ENCODE measurements at places on chromosomes 16 and 17. TPM values are rescaled to one million over a fixed set of nuclear protein-coding genes. Genes with fewer than 3 reads are reported as not detected.

DNA sequence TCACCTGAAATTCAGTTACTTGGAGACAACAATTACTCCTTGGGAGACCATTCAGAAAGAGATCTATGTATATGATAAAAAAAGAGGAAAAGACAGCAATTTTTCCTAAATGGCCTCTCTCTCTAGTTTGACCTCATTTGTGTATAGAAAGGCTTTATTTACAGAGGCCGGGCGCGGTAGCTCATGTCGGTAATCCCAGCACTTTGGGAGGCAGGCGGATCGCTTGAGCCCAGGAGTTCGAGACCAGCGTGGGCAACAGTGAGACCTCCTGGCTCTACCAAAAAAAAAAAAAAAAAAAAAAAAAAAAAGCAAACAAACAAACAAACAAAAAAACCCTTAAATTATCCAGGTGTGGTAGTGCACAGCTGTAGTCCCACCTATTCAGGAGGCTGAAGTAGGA, 20.7 kb downstream of the GRB2 start:
- no peaks in the 10 kb centered on the region for H3K4me1 ChIP-seq
- peaks cover 10% of the 10 kb centered on the region for H3K36me3 ChIP-seq
- no peak for DNase-seq
- no peaks in the 10 kb centered on the region for H3K27me3 ChIP-seq
- H3K27ac ChIP-seq: no peak overlapping the region

DNA sequence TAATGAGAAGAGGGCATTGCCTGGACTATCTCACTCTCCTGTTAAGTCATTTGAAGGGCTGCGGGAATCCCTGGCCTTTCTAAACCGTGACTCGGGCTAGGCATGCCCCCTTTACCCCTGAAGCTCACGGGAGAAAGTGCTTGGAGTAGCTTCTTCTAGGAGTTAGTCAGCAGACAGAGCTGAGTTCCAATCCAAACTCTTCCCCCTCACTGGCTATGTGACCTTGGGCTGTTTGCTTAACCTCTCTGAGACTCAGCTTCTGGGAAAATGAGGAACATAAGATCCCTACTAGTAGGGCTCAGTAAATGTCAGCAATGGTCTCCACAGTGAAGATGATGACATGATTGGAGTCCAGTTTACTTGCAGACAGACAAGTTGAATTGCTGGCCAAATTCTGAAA, 5.7 kb upstream of the B9D1 start:
- no peak overlapping the region for H3K27ac ChIP-seq
- H3K27me3 ChIP-seq: no peaks in the 10 kb centered on the region
- H3K36me3 ChIP-seq: no peaks in the 10 kb centered on the region
- peaks cover 26% of the 10 kb centered on the region for H3K4me1 ChIP-seq

GRCh38 chr17:66779237-66779606, 55.7 kb upstream of the CACNG5 start:
- H3K27me3 ChIP-seq: no peaks in the 10 kb centered on the region
- DNase-seq: no peak
- H3K27ac ChIP-seq: no peak overlapping the region
- no peak overlapping the region for H3K4me3 ChIP-seq

GRCh38 chr16:23843143-23843542, 7.4 kb downstream of the PRKCB start:
- H3K4me3 ChIP-seq: peak overlapping the region; percentile 36
- no peak for DNase-seq
- peaks cover 50% of the 10 kb centered on the region for H3K4me1 ChIP-seq
- peak overlapping the region; percentile 80 for H3K27ac ChIP-seq
- H3K27me3 ChIP-seq: no peaks in the 10 kb centered on the region
- peaks cover 5% of the 10 kb centered on the region for H3K36me3 ChIP-seq

- H3K36me3 ChIP-seq: no peaks in the 10 kb centered on the region
- DNase-seq: peak; percentile 63
- peak overlapping the region; percentile 43 for H3K27ac ChIP-seq
- H3K4me1 ChIP-seq: peaks cover 38% of the 10 kb centered on the region
- H3K4me3 ChIP-seq: no peak overlapping the region
These were observed 3.8 kb upstream of the NAT9 start for GRCh38 chr17:74779948-74780400.

DNA sequence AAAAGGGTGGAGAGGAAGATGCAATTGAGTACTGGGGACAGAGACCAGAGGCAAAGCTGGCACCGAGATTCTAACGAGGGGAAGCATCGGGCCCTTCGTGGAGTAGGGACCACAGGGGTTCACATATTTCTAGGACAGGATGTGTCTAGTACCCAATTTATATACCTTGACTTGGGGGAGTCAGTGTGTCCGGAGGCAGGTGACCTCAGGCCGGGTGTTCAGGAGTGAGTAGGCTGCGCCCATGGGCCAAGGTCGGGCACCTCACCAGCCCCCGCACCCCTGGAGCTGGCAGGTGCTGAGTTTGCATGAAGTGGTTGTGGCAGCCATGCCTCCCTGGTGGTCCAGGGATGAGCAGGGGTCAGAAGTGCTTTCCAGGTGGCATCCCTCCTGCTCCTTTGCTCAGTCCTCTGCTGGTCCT, 8.6 kb upstream of the NXPH3 start:
- H3K27me3 ChIP-seq: no peaks in the 10 kb centered on the region
- peaks cover 13% of the 10 kb centered on the region for H3K4me1 ChIP-seq
- no peak overlapping the region for H3K27ac ChIP-seq
- DNase-seq: no peak
- H3K4me3 ChIP-seq: no peak overlapping the region

DNA sequence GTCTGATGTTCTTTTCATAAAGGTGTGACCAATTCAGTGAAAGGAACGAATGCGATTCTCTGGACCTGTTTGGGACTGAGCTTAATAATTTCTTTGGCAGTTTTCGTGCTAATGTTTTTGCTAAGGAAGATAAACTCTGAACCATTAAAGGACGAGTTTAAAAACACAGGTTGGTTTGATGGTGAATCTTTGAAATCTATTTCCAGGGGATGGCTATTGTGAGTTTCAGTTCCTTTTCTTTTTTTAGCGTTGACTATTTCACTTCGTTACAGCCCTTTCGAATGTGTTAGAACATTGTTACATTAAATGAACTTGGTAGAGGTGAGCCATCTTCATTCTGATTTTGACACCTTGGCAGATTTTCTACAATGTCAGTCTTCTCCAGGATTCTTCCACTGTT, 1.2 kb downstream of the TNFRSF17 start:
- peaks cover 30% of the 10 kb centered on the region for H3K4me1 ChIP-seq
- DNase-seq: peak; percentile 76
- peak overlapping the region; percentile 78 for H3K4me3 ChIP-seq

GRCh38 chr17:74635418-74635817, 11.9 kb upstream of the CD300E start:
- H3K4me3 ChIP-seq: no peak overlapping the region
- peaks cover 37% of the 10 kb centered on the region for H3K4me1 ChIP-seq
- H3K27me3 ChIP-seq: no peaks in the 10 kb centered on the region
- peak; percentile 55 for DNase-seq
- no peaks in the 10 kb centered on the region for H3K36me3 ChIP-seq
- H3K27ac ChIP-seq: no peak overlapping the region

GRCh38 chr17:80667462-80668277, 123.0 kb downstream of the RPTOR start:
- peaks cover 14% of the 10 kb centered on the region for H3K4me1 ChIP-seq
- no peaks in the 10 kb centered on the region for H3K36me3 ChIP-seq
- no peak overlapping the region for H3K27ac ChIP-seq
- DNase-seq: no peak

GRCh38 chr16:6947291-6947690, 385.4 kb upstream of the RBFOX1 start:
- no peak overlapping the region for H3K27ac ChIP-seq
- H3K36me3 ChIP-seq: no peaks in the 10 kb centered on the region
- no peaks in the 10 kb centered on the region for H3K4me1 ChIP-seq
- H3K27me3 ChIP-seq: no peaks in the 10 kb centered on the region
- DNase-seq: no peak

DNA sequence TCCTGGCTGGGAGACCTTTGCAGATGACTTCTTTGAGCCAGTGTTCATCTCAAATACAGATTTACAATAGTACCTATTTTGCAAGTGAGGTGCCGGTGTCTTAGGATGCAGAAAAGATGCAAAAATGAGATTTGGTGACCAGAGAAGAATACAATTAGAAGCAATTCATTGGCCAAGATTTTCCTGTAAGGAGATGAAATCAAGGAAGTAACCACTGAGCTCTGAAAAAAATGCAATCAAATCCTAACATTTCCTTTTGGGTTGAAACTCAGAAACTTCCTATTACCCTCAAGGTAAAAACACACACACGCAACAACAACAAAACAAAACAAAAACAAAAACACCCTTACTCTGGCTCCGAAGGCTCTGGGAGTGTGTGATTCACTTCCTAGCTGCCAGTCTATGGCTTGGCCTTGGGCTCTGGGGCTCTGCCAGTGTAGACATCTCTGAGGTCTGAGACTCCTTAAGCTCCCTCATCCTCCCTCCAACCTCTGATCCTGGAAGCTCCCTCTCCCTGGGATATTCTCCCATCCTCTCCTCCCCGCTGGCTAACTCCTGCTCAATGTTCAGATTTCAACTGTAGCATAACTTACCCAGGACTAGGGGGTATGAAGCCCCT, 16.8 kb upstream of the MT4 start:
- no peak for DNase-seq
- no peak overlapping the region for H3K4me3 ChIP-seq
- no peaks in the 10 kb centered on the region for H3K36me3 ChIP-seq
- peaks cover 7% of the 10 kb centered on the region for H3K4me1 ChIP-seq
- H3K27ac ChIP-seq: no peak overlapping the region

DNA sequence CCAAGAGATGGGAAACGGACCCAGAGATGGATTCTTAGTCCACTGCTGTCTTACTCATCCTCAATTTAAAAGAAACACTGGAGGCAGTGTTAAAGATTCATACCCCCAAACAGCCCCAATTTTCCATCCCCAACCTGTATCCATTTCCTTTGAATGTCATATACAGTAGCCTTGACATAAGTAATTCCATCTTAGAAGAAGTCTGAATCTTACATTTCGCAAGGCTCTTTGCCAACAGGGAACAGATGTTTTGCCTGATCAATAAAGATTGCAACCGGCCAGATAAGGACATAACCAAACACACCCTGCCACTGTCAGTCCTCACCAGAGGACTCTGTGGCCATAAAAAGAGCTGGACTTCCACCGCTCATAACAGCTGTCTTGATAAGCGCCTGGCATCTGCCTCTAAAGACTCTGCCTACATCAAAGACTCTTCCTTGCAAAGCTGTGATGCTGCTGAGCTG, 59.0 kb upstream of the MED9 start:
- H3K4me1 ChIP-seq: no peaks in the 10 kb centered on the region
- no peaks in the 10 kb centered on the region for H3K27me3 ChIP-seq
- no peak overlapping the region for H3K27ac ChIP-seq
- no peaks in the 10 kb centered on the region for H3K36me3 ChIP-seq
- H3K4me3 ChIP-seq: no peak overlapping the region
- no peak for DNase-seq

- H3K27ac ChIP-seq: no peak overlapping the region
- H3K4me1 ChIP-seq: no peaks in the 10 kb centered on the region
- H3K4me3 ChIP-seq: no peak overlapping the region
- H3K27me3 ChIP-seq: no peaks in the 10 kb centered on the region
- no peaks in the 10 kb centered on the region for H3K36me3 ChIP-seq
These were observed 60.4 kb upstream of the IRX6 start for GRCh38 chr16:55263271-55264250.

GRCh38 chr16:17271687-17272086, 199.1 kb downstream of the XYLT1 start:
- peaks cover 14% of the 10 kb centered on the region for H3K4me1 ChIP-seq
- H3K27me3 ChIP-seq: no peaks in the 10 kb centered on the region
- DNase-seq: no peak
- H3K4me3 ChIP-seq: no peak overlapping the region
- H3K36me3 ChIP-seq: no peaks in the 10 kb centered on the region

- H3K4me1 ChIP-seq: peaks cover 31% of the 10 kb centered on the region
- no peak for DNase-seq
- no peaks in the 10 kb centered on the region for H3K27me3 ChIP-seq
- no peak overlapping the region for H3K27ac ChIP-seq
These were observed 8.3 kb upstream of the HEATR6 start for GRCh38 chr17:60086818-60087591.

GRCh38 chr16:11721781-11722467, 20.7 kb downstream of the TXNDC11 start:
- peaks cover 36% of the 10 kb centered on the region for H3K36me3 ChIP-seq
- DNase-seq: no peak
- H3K27ac ChIP-seq: no peak overlapping the region
- H3K27me3 ChIP-seq: no peaks in the 10 kb centered on the region

DNA sequence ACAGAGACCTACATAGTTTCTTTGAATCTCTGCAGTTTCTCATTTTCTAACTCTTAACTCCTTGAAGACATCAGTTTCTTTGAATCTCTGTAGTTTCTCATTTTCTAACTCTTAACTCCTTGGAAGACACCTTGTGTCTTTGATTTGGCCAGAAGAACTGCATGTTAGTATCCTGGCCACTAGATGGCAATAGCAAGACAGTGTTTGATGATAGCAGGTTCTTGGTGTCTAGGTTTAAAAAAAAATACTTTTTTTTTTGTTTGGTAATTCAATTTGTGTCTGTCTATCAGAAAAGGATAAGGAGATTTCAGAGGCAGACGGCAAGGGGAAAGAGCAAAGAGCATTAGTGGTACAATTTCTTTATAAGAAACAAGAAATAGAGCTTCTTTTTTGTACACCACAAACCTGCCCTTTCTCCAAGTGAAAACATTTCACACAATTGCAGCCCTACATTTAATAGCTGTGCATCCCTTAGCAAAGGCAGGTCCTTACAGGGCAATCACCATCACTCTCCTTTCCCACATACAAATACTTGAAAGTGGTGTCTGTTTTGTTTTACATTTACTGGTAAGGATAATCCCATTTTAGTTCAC, 1324.9 kb upstream of the CDH8 start:
- no peak overlapping the region for H3K4me3 ChIP-seq
- H3K27ac ChIP-seq: no peak overlapping the region
- H3K4me1 ChIP-seq: no peaks in the 10 kb centered on the region
- no peaks in the 10 kb centered on the region for H3K27me3 ChIP-seq

- H3K27me3 ChIP-seq: no peaks in the 10 kb centered on the region
- DNase-seq: no peak
- H3K4me1 ChIP-seq: no peaks in the 10 kb centered on the region
- H3K36me3 ChIP-seq: no peaks in the 10 kb centered on the region
- H3K4me3 ChIP-seq: no peak overlapping the region
These were observed 507.2 kb upstream of the EEF2KMT start for GRCh38 chr16:5604770-5605169.

DNA sequence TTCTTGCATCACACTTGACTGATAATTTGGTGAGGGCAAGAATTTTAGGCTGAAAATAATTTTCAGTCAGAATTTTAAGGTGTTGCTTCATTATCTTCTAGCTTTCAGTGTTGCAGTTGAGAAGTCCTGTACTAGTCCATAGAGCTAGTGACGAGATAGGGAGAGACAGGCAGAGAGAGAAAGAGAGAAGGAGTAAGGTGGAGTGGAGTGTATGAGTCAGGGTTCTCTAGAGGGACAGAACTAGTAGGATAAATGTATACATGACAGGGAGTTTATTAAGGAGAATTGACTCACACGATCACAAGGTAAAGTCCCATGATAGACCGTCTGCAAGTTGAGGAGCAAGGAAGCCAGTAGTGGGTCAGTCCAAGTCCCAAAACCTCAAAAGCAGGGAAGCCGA, 127.2 kb downstream of the UTP18 start:
- H3K27me3 ChIP-seq: no peaks in the 10 kb centered on the region
- no peaks in the 10 kb centered on the region for H3K36me3 ChIP-seq
- H3K27ac ChIP-seq: no peak overlapping the region
- H3K4me1 ChIP-seq: no peaks in the 10 kb centered on the region

The NME1 gene
- 704 TPM for polyA plus RNA-seq

The FOXC2 gene
- polyA plus RNA-seq: not detected

The GGT6 gene
- polyA plus RNA-seq: not detected

The CLDN6 gene
- 0.15 TPM for polyA plus RNA-seq

The SOST gene
- not detected for polyA plus RNA-seq

The CA5A gene
- not detected for polyA plus RNA-seq

The GJC1 gene
- 1.0 TPM for polyA plus RNA-seq

The TMIGD1 gene
- not detected for polyA plus RNA-seq

The KIF18B gene
- 15.2 TPM for polyA plus RNA-seq

The PLCD3 gene
- 0.92 TPM for polyA plus RNA-seq

The ANKFN1 gene
- not detected for polyA plus RNA-seq

Data from GM12878 (cell line).